ENCODE measurements at places on chromosomes 4 and X.

GRCh38 chr4:187235456-187236170, 512.0 kb upstream of the FAT1 start:
- no peak for DNase-seq

DNA sequence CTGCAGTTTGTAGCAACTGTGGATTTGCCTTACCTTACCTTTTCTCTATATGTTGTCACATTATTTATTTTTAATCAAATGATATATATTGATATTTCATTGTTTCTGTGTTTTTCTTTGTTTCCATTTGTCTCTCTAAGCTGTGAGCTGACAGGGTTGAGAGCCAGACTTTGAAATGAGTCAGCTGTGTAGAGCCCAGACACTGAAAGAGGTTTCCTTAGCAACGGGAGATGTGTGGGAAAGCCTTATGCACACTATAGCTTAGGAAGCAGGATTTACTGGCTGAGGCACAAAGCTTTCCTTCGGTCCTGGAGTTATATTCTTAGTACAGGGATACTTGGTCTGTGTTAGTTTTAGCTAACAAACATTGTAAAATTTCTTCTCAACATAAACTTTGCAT, 192.2 kb downstream of the FGF13 start:
- no peak for DNase-seq

DNA sequence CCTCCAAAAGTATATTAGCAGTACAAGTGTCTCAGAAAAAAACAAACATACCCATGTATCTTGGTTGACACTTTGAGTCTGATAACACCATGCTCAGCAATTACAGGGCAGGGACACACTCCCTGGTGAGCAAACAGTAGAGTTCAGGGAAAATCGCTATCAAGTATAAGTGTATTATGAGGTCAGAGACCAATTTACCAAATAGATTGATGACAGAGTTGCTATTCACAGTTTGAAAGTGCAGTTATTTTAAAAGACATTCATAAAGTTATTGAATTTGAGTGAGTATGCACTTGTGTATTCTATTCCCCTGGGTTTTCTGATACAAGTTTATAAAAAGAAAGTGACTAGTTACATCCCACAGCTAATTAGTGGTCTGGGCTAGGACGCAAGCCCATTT, 10.2 kb upstream of the LONRF3 start:
- no peak for DNase-seq

DNA sequence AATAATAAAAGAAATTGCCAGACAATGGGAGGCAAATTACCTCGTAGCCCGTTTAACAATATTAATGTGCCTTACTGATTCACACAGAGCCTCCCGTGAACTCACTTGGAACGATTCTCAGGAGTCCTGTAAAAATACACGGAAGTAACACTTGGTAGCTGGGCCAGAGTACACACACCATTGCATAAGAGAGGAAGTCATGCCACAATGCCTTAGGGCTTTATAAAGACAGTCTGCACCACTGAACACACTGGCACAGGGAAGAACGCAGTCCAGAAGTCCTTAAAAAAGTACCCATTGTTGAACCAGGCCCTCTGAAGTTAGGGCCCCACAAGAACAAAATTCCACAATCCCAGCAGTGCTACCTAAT, 15.1 kb downstream of the SLC2A9 start:
- no peak for DNase-seq

DNA sequence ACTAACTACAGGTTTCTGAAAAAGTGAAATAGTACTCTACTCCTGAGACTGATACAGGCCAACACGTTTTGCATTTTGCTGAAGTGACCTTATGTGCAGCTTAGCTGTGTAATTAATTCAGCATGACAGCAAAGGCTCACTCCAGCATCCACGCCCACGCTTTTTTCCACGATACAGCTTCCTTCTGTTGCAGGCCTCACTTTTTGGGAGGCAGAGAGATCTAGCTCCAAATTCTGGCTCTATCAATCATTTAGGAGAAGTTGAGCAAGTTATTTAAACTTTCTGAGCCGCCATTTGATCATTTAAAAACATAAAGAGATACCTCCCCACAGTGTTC, 160.3 kb downstream of the AFAP1 start:
- DNase-seq: no peak

DNA sequence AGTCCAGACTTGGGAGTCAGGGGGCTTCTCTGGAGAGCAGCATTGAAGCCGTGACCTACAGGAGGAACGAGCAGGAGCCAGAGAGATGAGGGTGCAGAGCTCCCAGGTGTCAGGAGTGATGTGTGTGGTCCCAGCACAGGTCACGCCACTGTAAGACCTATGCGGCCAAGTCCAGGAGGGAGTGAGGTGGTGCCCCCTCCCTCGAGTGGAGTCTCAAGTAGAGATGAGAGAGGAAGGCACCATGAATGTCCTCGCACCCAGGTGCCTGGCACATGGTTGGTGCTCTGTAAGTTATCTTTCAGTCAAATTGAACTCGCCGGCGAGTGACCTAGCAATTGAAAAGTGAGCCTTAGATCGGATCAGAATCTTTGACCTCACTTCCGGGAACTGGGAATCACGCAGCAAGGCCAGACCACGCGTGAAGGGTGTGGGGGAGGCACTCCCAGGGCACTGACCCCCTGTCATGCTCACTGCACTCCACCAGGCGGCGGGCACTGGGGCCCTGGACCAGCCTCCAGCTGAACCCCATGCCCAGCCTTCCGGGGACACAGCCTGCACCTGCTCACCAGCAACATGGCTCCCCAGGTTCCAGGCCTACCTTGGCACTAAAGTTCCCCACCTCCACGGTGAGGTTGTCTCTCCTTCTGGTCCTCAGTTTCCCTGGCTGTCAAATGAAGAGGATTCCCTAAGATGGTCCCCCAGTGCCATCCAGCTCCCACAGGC, 127.4 kb downstream of the HMX1 start:
- DNase-seq: no peak

DNA sequence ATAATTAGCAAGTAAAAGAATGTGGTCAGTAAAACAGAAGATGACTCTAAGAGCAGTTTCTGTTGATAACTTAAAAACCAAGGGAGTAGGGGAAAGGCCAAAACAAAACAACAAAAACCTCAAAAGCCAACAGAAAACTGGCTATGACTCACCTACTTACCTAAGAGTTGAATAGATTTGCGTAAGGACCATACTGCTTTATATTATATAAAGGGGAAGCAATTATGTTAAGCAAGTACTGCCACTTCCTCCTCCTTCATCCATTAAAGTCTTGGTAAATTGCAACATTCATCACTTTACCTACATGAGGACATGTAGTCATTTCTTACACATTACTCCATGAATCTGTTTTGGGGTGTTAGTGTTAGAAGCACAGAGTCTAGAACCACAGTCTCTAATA, 85.9 kb upstream of the FAM47A start:
- DNase-seq: no peak

DNA sequence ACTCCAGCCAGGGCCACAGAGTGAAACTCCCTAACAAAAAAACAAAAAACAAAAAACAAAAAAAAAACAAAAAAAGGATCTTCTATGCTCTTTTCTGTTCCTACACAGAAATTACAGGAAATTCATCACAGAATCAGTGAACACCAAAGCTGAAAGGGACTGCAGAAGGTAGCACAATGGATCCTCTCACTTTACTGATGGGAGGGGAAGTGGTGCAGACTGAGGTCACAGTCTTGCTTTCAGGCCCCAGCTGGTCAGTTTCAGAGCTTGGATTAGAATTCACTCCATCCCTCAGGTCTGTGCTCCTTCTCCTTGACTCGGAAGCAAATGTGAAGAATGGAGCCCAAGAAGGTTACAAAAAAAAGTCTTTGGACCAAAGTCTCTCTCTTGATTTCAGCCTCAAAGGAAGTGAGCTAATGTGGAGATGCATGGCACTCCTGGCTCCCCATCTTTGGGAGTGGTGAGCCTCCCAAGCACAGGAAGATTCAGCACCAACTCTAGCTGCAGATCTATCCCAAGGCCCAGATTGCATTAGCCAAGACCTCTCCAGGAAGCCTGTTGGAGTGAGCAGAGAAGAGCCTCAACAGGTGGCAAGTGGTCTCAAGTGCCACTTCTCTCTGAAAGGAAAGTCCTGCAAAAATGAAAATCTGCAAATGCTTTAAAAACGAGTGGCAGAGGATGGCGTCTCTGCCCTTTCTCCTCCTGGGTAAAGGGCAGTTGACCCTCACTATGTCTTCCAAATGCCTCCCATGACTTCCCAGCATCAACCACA, 176.0 kb downstream of the MAML3 start:
- no peak for DNase-seq

- no peak for DNase-seq
Observed at GRCh38 chr4:75195111-75195510, 262.2 kb downstream of the PARM1 start.

Data from stimulated activated CD8-positive, alpha-beta memory T cell treated with anti-CD3 and anti-CD28 coated beads, Interleukin-7, amount 100 ng/mL, for 24 hours (primary cell).